Hematopoietic multipotent progenitor cell treated with erythropoietin and hydrocortisone succinate and interleukin-3 and kit ligand, for 6 days (in vitro differentiated cells): ENCODE measurements at places on chromosomes 12 and 14.

DNA sequence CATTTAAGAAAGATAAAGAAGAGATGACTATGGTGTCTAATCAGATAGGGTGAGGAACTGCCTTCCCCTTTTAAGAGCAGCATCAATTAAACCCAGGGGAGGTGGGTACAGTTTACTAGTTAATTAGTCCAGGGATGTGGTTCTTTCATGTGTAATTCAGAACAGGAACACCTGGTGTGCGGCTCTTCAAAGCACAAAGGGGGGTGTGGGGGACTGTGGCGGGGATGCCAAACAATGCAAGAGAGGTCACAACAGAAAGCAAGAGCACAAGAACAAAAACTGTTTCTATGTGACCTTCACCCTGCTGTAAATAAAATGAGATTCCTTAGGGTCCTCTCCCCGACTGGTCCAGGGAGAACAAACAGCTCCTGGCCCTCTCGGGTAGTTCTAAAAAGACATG is 183.9 kb upstream of the SOX5 start:
- no peak for DNase-seq

DNA sequence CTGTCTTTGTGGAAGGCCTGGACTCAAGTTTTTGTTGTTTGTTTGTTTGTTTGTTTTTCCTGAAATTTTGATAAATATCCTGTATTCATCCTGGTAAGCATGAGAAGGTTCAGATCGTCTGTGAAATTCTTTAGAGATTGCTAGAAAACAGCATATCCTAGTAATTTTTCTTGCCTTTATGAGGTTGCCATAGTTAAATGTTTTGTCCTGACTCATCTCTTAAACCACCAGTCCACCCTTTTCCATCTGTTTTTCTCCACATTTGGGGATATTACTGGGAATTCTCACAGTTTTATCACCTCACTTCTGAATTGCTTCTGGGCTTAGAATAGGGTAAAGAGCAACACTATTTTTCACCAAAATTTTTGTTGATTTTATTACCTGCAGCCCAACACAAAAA is 248.3 kb downstream of the FBXL14 start:
- DNase-seq: no peak

DNA sequence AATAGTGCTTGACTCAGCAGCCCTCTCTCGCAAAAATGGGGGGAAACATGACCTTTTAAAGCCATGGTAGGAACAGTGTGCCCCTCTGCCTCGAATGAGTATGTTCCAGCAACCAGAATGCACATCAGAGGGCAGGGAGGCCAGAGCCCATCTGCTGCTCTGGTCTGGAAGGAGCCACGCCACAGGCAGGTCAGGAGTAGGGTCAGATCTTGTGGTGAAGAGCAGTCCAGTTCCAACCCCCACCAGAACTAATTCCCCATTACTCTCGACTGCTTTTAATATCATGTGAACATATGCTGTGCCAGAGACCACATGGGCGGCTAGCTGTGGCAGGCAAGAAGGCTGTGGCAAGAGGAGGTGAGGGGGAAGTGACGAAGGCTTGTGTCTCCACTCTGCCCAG is 34.6 kb upstream of the TMX1 start:
- peak; percentile 41 for DNase-seq

GRCh38 chr12:124148481-124149273 is 146.2 kb upstream of the RFLNA start:
- DNase-seq: no peak

DNA sequence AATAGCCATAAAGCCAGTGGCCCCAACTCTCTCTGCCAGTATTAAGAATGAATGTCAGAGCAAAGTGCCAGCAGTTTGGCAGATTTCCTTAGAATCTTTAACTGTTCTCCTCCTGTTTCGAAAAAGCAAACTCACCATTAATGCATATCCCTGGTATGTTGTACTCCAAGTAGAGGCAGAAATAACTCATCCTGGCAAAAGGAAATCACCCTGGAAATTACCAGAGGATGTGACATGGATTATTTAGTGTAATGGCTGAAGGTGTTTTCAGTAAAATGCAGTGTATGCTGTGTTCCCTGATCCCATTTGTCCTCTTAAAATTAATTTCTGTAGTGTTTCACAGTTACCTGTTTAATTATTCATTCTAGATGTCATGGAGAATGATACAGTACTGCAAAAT is 105.3 kb downstream of the PDZRN4 start:
- DNase-seq: no peak

- DNase-seq: no peak
Observed at GRCh38 chr12:124474709-124475108, 92.7 kb downstream of the NCOR2 start.

DNA sequence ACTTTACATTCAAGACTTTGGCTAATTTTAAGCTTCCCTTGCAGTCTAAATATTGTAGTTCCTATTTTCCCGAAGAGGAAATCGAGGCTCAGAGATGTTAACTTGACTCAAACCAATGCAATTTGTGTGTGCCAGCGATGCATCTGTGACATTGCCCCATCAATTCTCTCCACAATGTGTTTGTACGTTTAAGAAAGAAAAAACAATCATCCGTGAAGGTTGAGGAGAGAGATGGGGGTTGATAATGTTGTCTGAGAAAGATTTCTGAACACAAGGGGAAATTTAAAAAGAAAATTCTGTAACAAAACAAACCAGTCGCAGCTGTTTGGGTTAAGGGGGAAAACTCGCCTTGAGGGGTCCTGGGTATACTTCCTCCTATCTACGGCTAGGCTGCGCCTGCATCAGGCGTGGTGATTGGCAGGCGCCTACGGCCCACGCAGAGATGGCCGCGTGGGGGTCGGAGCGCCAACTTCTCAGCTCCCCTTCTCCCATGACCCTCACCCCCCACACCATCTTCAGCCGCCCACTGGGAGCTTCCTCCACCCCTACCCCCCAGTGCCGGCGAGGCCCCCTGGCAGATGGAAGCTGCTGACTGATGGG is 12.3 kb downstream of the SIX1 start:
- DNase-seq: no peak

- DNase-seq: no peak
Observed at GRCh38 chr14:74549588-74549987, 56.0 kb downstream of the ISCA2 start.

DNA sequence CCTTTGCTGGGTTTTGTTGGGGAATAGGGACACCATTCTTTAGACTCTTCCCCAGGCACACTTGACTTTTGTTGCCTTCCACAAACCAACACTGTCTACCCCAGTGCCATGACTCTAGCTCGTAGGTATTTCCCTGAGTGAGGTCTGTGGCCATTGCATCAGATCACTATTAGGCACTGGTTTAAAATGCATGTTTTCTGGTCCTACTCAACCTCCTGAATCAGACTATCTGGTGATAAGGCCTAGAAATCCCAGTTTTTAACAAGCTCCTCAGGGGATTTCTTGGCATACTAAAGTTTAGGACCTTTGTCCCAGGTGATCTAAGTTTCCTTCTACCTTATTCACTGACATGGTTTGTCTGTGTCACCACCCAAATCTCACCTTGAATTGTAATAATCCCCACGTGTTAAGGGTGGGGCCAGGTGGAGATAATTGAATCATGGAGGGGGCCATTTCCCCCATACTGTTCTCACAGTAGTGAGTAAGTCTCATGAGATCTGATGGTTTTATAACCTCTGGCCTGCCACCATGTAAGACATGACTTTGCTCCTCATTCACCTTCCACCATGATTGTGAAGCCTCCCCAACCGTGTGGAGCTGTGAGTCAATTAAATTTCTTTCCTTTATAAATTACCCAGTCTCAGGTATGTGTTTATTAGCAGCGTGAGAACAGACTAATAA is 87.8 kb upstream of the PSMC1 start:
- no peak for DNase-seq

- no peak for DNase-seq
Observed at GRCh38 chr12:51900323-51900889, 6.9 kb upstream of the ACVRL1 start.

DNA sequence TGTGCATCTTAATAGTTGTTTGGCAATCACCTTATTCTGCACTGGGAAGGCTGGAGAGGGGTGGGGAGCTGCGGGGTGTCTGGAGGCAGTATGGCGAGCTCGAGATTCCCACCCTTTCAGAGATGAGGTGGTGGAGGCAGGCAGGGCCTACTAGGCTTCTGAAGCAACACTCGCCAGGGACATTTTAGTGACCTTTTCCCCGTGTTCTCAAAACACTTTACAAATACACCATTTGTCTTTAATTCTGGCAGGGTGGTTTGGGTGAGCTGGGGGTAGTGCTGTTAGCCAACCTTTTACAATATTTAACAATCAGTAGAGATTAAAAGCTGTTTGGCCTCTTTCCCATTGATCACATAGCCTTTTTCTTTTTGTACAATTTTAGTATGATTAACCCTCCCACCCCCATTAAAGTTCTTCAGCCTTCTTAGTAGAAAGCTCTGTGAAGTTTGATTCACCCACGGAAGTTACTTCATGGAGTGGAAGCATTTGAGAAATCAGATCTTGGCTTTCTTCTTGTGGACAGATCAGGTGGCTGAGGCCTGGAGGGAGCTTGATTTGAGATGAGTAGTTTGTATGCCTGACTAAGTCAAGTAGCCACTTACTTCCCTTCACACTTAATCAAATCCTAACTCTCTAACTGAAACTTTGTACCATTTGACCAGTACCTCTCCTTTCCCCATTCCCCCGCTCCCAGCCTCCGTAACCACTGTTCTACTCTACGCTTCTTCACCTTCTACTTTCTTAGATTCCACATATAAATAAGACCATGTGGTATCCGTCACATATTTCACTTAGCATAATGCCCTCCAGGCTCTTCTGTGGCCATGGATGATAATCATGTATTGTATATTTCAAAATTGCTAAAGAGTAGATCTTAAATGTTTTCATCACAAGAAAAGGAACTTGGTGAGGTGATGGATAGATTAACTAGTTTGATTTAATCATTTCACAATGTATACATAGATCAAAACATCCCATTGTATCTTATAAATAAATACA is 41.0 kb downstream of the TRAF3 start:
- DNase-seq: no peak

DNA sequence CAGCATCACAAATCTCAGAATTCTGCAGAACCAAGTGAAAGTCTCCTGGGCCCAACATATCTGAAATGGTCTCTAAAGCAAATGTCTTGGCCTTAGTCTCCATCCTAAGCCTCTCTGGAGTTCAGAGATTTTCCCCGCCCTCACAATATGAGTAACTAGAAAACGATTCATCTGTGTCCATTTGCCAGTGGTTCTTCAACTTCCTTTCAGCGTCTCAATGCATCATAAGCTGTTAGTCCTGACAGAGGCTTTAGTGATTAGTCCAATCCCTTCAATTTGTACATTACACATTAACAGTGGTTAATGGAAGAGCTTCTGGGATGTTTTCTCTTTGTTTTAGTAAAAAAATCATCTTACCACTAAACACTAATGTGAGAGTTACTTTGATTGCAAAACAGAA is 17.4 kb downstream of the NPC2 start:
- no peak for DNase-seq

GRCh38 chr12:19783547-19784444 is 344.5 kb downstream of the AEBP2 start:
- DNase-seq: no peak

- DNase-seq: no peak
Observed at GRCh38 chr14:74204491-74204890, 34.8 kb upstream of the VSX2 start.

DNA sequence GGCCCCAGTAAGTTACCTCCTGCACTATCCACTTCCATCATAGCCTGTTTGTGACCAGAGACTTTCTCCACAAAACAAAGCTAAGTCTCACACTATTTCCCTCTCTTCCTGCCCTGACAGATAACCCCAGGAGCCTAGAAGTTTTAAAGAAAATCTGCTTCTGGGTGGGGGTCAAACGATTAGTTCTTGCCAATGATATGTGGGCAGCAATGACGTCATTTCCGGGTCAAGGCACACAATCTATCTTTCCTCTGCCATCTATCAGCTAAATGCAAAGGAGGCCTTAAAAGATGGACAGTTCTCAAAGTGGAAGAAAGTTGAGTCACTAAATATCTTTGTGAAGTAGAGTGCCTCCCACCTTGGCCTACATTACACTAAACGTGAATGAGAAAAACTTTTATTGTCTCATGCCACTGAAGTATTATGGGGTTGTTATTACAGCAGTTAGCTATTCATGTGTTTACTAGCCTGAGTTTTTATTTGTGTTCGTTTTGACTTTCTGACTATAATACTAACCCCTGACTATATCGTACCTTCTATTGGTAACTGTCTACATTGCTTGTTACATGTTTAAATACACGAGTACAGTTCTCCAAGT is 86.2 kb downstream of the DENND5B start:
- no peak for DNase-seq
